ENCODE measurements at places on chromosomes 4 and X. TPM values are rescaled to one million over a fixed set of nuclear protein-coding genes. Genes with fewer than 3 reads are reported as not detected.

- DNase-seq = peak; percentile 44
Observed at GRCh38 chrX:55489314-55490009, at the start of gene USP51. TSS of gene USP51 (minus strand) at chrX:55489848. CDS start at chrX:55488939, 909 bp downstream.

Gene PCDH11X
- total RNA-seq = not detected

- no peak for DNase-seq
Observed at GRCh38 chr4:184432127-184432922, 42.0 kb downstream of the IRF2 start.

- DNase-seq = no peak
Observed at GRCh38 chr4:22884157-22884556, 191.4 kb downstream of the GBA3 start.

DNA sequence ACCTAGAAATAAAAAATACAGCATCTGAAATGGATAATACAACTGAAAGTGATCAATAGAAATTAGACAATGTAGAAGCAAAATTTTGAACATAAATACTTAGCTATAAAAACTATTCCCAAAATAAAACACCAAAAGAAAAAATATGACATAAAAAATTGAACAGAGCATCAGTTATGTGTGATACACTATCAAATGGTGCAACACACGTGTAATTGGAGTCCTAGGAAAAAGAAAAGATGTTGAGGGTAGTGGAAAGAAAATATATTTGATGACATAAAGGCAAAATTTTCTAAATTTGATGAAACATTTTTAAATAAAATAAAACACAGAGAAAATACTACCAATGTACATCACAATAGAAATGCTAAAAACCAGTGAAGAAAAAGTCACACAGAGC lies 63.1 kb downstream of the NPY2R start:
- DNase-seq = no peak

Data from foreskin keratinocyte (primary cell).